ENCODE measurements at places on chromosomes 7 and 10.

GRCh38 chr10:56449770-56450169, 88.7 kb upstream of the ZWINT start:
- no peak for DNase-seq

- DNase-seq = no peak
These were observed 190.7 kb upstream of the CHRM2 start for GRCh38 chr7:136677471-136678365.

DNA sequence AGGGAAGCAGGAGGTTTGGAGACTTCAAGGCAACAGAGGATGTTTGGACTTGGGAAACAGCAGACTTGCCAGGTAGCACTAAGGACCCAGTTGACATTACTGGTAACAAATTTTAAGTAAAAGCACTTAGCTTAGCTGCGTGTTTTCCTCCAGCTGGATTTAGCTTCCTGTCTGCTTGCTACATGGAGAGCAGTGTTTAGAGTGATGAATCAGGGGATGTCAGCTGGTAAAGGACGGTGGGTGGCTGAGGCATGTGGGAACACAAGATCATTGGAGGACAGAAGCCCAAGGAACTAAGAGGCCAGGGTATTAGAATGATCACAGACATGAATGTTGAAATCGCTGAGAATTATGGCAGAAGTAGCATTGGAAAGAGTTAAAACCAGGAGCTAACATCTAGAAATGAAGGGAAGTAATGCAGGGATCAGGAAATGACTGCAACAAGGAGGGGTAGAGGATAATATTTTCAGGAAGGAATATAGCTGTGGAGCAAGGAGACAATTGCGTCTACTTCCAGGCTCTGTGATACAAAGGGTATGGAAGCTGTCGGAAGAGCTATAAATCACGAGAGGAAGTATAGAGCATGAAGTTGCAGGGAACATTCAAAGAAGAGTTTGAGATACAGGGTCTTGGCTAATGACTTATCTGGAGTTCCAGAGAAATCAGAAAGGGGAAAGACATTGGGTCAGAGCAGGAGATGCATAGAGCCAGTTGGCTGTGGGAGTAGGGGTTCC, 34.4 kb downstream of the CALD1 start:
- no peak for DNase-seq

DNA sequence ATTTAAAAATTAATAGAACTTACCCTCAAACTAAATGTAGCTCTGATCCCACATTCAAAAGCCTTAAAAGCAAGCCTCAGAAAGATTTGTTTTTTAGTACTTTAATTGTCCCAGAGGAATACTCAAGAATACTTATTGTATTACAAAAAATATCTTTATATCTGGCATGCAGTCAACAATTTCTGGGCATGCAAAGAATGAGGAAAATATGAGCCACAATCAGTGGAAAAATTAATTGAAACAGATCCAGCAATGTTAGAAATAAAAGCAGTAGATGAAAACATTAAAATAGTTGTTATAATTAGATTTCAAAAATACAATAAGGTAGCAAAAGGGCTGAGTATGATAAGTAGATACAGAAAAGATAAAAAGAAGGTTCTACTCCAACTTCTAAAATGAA, 154.7 kb downstream of the PON1 start:
- peak; percentile 69 for DNase-seq

DNA sequence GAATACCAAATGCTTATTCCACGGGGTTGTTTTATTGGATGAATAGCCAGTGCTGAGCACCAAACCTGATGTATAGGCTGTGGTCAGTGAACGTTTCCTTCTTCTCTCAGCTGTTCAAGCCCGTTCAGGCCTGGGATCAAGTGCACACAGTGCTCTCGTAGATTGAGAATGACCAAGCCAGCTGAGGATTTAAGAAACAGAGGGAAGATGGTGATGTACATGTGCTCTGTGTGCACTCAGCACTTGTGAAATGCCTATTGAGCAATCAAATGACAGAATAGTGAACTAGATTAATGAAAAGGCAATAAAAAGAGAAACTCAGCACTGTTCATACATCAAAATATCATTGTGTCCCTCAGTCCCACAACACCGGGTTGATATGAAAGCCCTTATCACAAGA, 302.5 kb downstream of the BMPER start:
- no peak for DNase-seq

- peak; percentile 52 for DNase-seq
These were observed 38.9 kb upstream of the LANCL2 start for GRCh38 chr7:55326081-55326835.

DNA sequence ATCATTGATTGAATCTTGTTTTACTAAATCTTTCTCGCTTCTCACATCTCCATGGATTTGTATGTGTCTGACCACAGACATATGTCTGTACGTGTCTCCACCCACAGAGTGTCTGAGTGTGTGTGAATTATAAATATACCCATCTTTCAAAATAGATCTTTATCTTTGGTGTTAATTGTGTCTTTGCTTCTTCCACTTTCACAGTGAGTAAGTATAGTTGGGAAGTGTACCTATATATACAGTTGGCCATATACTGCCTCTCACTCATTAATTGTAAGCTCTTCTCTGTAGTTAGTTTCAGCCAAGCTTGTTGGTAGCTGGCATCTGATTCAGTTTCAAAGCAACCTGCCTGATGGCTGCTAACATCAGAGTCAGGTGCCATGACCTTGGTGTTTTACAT, 18.4 kb downstream of the EEPD1 start:
- no peak for DNase-seq

GRCh38 chr7:115980159-115980558, 50.4 kb downstream of the TFEC start:
- DNase-seq = no peak
